ENCODE measurements at places on chromosomes 2 and 18.

GRCh38 chr2:159381574-159381973 is 95.1 kb upstream of the WDSUB1 start:
- no peak for DNase-seq

- DNase-seq: no peak
Observed at GRCh38 chr2:88659538-88659915, 31.9 kb upstream of the RPIA start.

DNA sequence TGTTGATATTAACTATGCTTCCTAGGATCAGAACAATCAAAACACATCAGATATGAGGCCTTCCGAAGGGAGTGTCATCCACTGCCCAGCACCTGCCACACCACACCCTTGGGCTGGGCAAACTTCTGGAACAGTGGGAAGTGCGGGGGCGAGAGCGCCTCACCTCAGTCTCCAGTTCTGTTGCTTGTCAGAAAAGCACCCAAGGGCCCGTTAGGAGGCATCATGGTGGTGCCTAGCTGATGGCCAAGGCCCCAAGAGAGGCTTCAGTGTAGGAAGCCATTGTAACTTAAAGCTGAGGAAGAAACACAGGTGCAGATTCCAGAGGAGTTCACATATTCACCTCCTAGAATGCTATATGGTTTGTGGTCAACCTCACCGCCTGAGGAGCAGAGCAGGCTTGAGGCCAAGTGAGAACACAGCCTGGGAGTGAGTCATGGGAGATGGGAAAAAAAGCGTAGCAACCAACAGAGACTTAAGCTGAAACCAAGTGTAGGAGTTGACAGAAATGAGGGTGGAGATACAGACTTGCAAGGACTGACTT is 85.1 kb upstream of the ATL2 start:
- DNase-seq: no peak

DNA sequence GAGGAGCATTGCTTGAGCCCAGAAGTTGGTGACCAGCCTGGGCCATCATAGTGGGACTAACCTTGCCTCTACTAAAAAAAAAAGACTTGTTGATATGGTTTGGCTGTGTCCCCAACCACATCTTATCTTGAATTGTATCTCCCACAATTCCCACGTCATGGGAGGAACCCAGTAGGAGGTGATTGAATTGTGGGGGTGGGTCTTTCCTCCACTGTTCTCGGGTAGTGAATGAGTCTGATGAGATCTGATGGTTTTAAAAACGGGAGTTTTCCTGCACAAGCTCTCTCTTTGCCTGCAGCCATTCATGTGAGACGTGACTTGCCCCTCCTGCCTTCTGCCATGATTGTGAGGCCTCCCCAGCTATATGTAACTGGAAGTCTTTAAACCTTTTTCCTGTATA is 47.0 kb downstream of the PROC start:
- no peak for DNase-seq

GRCh38 chr2:192443831-192444230 is 249.1 kb upstream of the TMEFF2 start:
- no peak for DNase-seq

DNA sequence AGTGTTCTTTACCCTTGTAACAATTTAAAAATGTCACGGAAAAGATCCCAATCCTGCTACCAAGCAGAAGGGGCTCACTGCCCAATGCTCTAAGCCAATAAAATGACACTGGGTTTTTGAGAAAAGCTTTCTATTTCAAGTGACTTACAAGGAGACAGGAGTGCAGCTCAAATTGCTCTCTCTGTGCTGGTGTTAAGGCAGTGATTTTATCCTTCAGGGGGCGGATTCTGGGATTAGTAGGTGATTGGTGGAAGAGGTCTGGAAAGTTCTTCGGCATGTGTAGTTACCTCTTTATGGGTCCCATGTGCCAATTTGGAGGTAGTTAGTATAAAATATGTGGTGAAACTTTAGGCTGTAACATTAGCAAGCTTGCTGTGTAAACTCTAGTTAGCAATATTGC is 27.4 kb upstream of the MCM6 start:
- DNase-seq: no peak

DNA sequence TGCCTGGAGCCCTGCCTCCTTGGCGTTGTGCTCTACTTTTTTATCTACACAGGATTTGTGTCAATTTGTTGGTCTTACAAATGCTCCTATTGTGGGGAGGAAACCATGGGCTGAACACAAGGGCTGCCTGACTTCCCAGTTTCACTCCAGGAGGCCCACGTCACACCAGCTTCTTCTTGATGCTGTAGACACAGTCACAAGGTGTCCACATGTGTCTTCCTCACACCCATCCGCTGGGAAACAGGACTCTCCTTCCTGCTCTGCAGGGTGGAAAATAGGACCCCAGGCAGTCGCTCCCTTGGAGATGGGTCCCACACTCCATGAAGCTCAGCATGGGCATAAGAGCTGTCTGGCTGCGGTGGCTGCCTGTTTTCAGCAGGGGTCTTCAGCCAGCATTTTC is 468.2 kb downstream of the EPHA4 start:
- no peak for DNase-seq

DNA sequence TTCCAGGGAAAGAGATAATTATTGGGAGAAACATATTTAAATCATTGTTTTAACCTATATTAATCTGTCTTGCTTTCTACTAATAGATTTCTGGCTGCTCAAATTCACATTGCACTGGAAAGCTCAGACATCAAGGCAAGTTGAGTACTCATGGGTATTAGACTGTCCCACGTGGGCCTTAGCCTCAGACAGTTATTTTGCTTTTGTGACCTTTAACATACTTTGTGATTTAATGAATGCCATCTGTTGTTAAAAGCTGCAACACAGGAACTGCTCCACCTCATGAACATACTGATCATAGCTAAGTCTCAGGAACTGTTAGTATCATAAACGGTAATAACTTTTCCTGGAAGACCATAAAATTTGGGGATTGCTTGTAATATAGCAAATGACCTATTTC is 2.7 kb upstream of the LCT start:
- DNase-seq: no peak

- DNase-seq: no peak
Observed at GRCh38 chr2:21687589-21687988, 563.8 kb downstream of the TDRD15 start.

DNA sequence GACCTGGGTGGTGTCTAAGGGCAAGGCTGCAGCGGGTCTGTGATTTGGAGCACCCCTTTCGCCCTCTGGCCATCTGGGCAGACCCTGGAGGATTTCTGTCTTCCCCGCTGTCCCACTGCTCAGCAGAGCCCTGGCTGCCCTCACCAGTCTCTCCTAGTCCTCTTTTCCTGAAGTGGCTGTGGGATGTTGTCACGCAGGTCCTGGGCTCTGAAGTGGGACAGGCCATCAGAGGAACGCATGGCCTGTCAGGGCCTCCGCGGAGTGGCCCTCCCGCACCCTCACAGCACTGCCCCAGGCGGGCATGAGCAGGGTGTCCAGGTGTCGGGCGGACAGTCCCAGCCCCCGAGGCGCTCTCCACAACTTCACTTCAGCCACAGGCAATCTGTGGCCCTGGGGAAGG is 1.1 kb upstream of the TMEM185B start:
- DNase-seq: no peak

DNA sequence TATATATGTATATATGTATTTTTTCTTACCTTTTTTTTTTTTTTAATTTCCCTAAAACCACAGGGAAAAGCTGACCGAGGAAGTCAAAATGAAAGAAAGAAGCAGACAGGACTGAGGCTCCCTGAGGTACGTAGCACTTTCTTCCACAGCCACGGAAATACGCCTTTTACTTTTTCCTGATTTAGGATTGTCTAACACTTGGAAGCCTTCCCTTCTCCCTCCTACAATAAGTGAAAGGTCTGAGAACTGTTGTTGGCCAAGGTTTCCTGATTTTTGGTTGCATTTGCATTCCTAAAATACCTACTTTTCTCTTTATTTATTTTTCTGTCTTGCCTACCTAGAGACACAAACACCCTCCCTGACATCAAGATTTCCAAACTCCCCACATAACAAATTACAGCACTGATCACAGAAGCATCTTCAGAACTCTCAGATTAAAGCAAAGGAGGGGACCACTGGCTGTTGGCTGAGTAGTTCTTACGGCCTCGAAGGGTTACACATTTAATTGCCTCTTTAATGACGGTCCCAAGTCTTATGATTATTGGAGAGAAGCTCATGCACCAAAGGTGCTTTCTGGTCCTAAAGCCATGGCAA is 778.5 kb upstream of the FANCL start:
- no peak for DNase-seq

GRCh38 chr18:12973562-12974213 is 17.5 kb upstream of the CEP192 start:
- no peak for DNase-seq

DNA sequence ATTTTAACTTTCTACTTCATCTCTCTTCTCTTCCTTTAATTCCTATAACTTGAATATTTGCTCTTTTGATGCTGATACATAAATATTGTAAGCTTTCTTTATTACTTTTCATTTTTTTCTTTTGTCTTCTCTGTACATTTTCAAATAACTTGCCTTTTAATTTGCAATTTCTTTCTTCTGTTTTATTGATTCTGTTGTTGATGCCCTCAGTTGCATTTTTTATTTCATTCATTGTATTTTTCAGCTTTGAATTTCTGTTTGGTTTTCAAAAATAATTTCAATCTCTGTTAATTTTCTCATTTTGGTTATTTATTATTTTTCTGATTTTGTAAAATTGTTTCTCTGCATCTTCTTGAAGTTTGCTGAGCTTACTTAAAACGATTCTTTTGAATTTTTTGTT is 47.0 kb downstream of the AQP4 start:
- no peak for DNase-seq

DNA sequence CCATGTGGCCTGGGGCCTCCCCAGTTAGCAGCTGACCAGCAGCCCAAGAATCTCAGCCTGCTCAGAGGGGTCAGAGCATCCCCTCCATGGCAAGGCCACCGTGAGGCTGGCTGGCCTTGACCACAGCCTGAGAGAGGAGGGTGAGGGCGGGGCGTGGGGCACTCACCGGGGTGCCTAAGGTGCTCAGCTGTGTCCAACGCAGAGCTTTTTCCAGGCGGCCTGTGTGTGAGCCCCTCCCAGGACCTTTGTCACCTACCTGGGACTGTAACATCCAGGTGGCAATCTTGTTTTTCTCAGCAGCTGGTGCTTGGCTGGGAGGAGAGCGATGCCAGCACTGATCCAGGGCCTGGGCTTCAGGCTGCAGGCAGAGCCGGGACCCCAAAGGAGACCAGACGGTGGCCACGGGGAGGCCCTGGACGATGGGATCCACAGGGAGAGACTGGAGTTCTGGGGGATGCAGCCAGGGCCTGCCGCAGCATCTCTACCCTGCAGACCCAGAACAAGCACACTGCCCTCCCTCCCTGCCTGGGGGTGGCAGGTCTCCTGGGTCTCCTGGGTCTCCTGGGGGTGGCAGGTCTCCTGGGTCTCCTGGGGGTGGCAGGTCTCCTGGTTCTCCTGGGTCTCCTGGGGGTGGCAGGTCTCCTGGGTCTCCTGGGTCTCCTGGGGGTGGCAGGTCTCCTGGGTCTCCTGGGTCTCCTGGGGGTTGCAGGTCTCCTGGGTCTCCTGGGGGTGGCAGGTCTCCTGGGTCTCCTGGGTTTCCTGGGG is 12.3 kb downstream of the SNED1 start:
- DNase-seq: no peak

- DNase-seq: no peak
Observed at GRCh38 chr2:235078914-235079472, 127.2 kb downstream of the SH3BP4 start.

DNA sequence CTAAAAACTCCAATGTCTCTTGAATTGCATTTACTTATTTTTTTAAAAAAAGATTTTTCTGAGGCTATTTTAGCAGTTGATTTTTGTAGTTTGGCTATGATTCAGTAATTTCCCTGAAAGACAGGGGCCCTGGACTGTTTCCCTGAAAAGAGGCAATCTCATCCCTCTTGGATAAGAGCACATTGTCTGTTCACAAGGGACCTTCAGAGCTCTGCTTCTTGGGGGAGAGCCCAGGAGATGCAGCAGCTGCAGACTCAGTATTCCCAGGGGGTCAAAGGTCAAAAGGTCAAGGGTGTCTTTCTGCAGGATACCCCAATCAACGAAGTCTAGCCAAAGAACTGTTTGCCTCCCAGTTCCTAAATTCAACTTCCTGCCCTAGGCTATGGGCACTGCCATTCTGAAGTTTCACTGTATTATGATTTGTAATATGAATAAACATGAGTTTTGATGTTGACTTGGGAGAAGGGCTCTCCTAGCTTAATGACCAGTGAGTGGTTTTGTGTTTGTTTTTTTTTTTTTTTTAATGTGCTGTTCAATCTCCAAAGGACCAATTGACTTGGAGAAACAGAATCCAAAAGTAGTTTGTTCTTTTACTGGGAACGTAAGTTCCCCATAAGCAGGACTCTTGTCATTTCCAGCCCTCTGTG is 157.0 kb upstream of the SERPINE2 start:
- no peak for DNase-seq

DNA sequence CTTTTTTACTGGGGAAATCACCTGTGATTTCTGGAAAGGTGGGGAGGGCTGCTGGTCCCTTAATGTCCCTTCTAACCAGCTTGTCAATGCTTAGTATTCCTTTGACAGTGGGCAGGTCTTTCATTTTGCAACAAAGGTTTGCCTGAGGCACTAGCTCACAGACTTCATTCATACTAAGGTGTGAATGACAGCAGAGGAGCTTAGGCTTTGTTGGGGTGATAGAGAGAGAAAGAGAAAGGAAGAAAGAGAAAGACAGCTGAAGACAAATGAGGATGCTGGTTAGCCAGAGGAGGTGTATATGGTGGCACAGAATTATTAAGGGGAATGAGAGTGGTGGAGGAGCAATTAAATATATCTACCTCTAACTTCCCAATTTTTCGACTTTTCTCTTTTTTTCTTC is 28.9 kb upstream of the GTF2A1L start:
- DNase-seq: no peak

DNA sequence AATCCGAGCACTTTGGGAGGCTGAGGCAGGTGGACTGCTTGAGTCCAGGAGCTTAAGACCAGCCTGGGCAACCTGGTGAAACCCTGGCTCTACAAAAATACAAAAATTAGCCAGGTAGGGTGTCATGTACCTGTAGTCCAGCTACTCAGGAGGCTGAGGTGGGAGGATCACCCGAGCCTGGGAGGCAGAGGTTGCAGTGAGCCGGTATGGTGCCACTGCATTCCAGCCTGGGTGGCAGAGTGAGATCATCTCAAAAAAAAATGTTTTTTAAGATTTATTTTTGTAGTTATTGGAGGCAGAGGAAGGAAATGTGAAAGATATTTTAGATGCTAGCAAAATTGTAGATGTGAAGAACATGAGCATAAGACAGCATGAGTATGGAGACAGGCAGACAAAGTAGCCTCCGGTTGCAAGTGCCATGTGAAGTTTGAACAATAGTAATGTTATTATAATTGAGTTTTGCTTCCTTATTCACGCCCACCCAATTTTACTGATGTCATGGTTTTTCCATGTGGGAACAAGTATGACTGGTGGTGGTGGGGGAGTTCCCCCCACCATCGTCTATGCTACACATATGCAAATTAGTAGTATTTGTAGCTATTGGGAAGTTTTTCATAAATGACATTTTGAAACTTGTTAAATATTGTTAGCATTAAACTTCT is 18.0 kb downstream of the REL start:
- DNase-seq: no peak

GRCh38 chr2:134117676-134118075 is 136.2 kb upstream of the MGAT5 start:
- DNase-seq: no peak
